ENCODE measurements at places on chromosomes 3 and 15.

- no peak for DNase-seq
Measured at GRCh38 chr3:55341502-55342031, 145.5 kb downstream of the WNT5A start.

GRCh38 chr3:132246212-132246611 is 71.0 kb upstream of the ACP3 start:
- no peak for DNase-seq

DNA sequence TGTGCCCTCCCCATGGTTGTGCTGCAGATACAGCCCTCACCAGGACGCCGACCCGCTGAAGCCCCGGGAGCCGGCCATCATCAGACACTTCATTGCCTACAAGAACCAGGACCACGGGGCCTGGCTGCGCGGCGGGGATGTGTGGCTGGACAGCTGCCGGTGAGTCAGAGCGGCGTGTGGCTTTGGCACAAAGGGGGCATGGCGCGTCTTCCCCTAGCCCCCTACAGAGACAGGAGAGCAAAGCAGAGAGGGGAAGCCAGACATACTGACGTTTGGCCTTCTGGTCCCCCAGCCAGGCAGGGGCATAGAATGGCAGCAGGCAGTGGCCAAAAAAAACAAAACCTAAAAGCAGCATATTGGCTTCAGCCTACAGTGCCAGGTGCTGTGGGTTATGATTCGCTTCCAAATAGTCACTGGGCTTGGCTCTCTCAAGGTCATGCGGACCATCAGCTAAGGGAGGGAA is 64.0 kb downstream of the MESD start:
- no peak for DNase-seq

GRCh38 chr3:124887177-124887931 is at the start of gene ITGB5:
Gene ITGB5 (minus strand): TSS chr3:124887365. CDS start chr3:124887000, 365 bp downstream.
- no peak for DNase-seq

DNA sequence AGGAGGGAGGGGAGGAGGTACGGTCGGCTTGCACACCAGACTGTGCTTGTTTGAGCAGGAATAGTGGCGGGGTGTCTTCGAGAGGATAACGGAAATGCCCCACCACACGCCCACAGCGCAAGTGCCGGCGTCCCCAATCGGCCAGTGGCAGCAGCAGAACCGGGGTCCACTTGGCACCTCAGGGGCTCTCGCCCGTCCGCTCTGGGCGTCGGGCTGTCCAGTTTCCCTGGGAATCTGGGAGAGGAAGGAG is 53.7 kb downstream of the CCDC54 start:
- DNase-seq = peak; percentile 15

GRCh38 chr15:101411085-101411484 is 78.4 kb downstream of the PCSK6 start:
- no peak for DNase-seq

GRCh38 chr3:123667784-123668183 is 82.9 kb upstream of the HACD2 start:
- DNase-seq = no peak

- no peak for DNase-seq
Measured at GRCh38 chr3:172018364-172018763, 21.0 kb upstream of the FNDC3B start.

DNA sequence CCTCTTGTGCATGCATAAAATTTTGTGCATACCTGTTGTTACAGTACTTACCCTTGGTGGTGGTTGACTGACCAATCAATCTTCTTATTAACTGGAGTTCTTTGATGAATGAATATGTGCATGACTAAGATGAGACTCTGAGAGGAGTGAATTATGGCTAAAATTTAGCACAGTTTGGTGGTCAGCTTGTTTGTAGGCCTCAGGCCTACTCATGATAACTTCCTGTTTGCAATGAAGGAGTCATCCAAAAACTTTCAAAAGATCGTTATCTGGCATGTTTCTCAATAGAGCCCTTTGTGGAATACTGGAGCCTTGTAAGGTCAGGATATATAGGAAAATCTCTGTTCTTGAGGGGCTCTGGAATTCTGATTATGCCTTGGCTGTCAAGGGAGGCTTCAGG is 66.5 kb downstream of the LEKR1 start:
- no peak for DNase-seq

DNA sequence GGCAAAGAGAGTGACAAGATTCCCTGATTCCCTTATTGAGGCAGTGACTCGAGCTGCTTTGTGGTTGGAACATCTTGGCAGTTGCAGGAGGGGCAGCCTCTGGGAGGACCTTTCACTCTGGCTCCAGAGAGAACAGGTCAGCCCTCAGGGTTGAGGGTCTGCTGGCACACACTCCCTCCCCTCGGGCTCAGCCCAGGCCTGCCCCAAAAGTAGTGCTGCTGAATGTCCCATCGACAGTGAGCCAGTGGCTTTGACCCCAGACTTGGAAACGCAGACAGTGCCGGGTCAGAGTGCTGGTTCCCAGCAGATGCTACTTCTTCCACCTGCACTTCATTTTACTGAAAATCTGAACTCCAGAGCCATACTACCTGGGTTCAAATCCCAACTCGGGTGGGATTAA is 25.6 kb upstream of the ATP2B2 start:
- no peak for DNase-seq

DNA sequence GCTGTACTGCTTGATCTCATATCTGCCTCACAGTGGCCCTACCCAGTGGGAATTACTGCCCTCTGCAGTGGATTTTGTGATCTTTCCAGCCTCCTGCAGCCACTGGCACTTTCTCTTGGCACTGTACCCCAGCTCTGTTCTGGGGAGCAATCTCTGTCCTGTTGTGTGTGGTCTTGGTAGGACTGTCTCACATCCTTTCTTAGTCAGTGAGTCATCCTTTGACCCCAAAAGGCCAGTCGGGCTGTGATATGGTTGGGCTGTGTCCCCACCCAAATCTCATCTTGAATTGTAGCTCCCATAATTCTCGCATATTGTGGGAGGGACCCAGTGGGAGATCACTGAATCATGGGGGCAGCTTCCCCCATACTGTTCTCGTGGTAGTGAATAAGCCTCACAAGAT is 133.3 kb upstream of the TPM1 start:
- no peak for DNase-seq

DNA sequence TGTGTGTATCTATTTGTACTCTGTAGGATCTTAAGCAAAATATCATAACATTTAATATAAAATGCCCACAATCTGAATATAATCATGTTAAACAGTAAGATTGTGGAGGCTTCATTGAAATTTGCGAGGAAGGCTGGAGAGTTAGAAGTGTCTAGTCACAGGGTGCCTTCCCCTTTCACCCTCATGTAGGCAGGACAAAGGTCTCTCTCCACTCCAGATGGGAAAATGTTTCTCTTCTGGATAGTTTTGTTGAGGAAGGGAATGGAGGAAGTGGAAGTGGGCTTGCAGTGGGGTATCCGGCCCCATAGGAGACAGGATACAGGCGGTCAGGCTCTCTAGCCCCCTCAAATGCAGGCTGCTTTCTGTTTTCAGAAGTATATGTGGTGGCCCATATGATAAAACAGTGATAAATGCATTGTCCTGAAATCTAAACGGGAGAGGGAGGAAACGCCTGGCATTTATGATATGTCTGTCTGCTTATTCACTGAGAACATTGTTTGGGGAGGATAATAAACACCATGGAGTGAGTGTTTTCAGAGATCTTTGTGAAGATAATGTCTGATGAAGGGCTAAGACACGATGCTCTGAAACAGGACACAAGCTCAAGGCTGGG is 13.3 kb upstream of the MYZAP start:
- no peak for DNase-seq

DNA sequence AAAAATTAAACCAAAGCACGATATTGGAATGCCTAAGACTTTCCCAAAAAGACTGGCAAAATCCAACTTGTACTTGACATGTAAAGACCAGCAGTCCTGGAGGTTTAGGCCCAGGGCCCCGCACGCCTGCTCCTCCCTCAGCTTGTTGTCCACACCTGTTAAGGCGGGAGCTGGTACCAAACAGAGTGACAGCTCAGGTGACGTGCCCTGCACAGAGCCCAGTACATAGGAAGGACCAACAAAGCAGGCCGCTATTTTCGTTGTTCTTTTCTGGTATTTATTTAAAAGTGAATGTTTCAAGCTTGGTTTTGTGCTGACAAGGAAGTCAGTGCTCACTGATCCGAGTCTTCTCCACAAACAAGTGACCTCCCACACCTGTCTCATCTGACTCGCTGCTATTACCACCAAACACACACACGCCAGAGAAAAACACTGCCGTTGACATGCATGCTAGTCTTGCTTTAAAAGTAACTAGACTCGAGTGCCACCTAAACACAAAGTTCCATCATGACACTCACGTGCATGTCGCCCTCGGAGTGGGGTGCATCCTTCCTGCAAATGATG is 50.2 kb downstream of the HERC2 start:
- no peak for DNase-seq

- no peak for DNase-seq
Measured at GRCh38 chr3:99322551-99322950, 315.8 kb upstream of the COL8A1 start.
